Activated B cell treated with CpG ODN at 0.5 μM for 24 hours (primary cell): ENCODE measurements at places on chromosomes 3 and 15. TPM values are rescaled to one million over a fixed set of nuclear protein-coding genes. Genes with fewer than 3 reads are reported as not detected.

DNA sequence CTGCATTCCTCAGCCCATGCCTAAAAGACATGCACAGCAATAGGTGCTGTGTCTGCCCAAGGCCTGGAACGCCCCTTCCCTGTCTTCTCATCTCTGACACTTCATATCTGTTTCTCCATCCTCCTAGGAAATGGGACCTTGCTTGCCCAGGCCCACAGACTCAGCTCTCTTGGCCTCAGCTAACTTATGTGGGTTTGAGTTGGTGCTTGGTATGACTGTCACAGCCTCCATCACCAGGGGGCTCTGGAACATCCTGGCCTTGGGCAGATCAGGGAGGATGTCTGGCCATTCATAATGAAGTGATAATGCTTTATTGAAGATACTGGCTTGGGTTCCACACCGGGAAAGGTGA is 156.7 kb upstream of the SMAD3 start:
- peaks cover 2% of the 10 kb centered on the region for H3K27me3 ChIP-seq
- H3K4me1 ChIP-seq: peaks cover 34% of the 10 kb centered on the region
- DNase-seq: no peak
- H3K36me3 ChIP-seq: no peaks in the 10 kb centered on the region
- H3K4me3 ChIP-seq: no peak overlapping the region
- H3K27ac ChIP-seq: peak overlapping the region; percentile 61

DNA sequence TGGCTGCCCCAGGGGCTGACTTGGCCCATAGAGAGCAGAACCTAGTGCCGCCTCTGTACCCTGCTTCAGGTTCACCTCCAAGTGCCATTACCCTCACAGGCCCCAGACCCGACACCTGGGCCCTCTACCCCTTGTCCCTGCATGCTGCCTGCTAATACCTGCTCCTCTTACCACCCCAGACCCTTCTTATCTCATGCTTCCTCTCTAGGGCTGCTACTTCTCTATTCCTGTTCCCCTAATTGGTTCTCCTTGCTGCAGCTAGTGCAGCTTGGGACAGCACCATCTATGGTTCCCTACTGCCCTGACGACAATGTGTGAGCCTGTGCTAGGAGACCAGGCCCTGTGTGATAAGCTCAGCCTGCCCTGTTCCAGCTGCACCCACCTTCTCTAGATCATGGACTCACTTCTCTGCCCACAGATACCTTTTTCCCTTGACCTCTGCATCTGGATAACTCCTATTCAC is 15.3 kb downstream of the HDAC11 start:
- no peaks in the 10 kb centered on the region for H3K4me1 ChIP-seq
- no peak overlapping the region for H3K4me3 ChIP-seq
- H3K27me3 ChIP-seq: peaks cover 1% of the 10 kb centered on the region
- DNase-seq: no peak
- H3K36me3 ChIP-seq: no peaks in the 10 kb centered on the region

- no peaks in the 10 kb centered on the region for H3K27me3 ChIP-seq
- peaks cover 42% of the 10 kb centered on the region for H3K36me3 ChIP-seq
- no peak overlapping the region for H3K27ac ChIP-seq
- no peak for DNase-seq
These were observed 183.6 kb downstream of the MCTP2 start for GRCh38 chr15:94414916-94415315.

DNA sequence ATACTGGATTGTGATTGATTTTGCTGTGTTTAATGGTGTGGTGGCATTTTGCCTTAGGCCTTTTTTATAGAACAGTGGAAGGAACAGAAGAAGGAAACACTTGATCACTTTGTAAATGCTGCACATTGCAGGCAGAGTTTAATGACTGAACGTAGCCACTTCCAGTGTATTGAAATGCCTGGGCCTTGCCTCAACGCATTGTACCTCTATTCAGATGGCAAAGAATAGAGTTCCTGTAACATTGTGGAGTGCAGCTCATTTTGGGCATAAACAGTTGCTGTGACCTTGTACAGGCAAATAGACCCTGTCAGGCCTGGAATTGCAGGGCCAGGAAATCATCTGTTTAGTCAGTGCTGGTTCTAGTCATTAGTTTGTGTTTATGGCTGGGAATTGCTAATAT is 225.0 kb downstream of the EPHA3 start:
- no peak for DNase-seq
- no peaks in the 10 kb centered on the region for H3K36me3 ChIP-seq
- H3K27me3 ChIP-seq: no peaks in the 10 kb centered on the region
- no peak overlapping the region for H3K27ac ChIP-seq
- H3K4me3 ChIP-seq: no peak overlapping the region

- peaks cover 43% of the 10 kb centered on the region for H3K4me1 ChIP-seq
- H3K27me3 ChIP-seq: peaks cover 56% of the 10 kb centered on the region
- H3K27ac ChIP-seq: no peak overlapping the region
- DNase-seq: peak; percentile 35
- peak overlapping the region; percentile 91 for H3K4me3 ChIP-seq
These were observed 4.2 kb downstream of the OCA2 start for GRCh38 chr15:28094732-28095521.

DNA sequence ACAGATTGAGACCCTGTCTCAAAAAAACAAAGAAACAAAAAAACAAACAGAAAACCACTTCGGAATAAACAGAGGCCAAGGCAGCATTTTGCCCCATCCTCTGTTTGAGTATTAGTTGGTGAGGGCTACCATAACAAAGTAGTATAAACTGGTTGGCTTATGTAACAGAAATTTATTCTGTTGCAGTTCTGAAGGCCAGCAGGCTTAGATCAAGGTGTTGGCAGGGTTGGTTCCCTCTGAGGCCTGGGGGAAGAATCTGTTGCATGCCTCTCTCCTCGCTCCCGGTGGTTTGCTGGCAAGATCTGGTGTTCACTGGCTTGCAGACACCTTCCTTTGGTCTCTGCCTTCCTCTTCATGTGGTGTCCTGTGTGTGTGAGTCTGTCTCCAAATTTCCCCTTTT is 261.6 kb downstream of the PDZRN3 start:
- no peak overlapping the region for H3K4me3 ChIP-seq
- no peak for DNase-seq
- H3K36me3 ChIP-seq: no peaks in the 10 kb centered on the region
- no peaks in the 10 kb centered on the region for H3K27me3 ChIP-seq
- H3K27ac ChIP-seq: no peak overlapping the region

DNA sequence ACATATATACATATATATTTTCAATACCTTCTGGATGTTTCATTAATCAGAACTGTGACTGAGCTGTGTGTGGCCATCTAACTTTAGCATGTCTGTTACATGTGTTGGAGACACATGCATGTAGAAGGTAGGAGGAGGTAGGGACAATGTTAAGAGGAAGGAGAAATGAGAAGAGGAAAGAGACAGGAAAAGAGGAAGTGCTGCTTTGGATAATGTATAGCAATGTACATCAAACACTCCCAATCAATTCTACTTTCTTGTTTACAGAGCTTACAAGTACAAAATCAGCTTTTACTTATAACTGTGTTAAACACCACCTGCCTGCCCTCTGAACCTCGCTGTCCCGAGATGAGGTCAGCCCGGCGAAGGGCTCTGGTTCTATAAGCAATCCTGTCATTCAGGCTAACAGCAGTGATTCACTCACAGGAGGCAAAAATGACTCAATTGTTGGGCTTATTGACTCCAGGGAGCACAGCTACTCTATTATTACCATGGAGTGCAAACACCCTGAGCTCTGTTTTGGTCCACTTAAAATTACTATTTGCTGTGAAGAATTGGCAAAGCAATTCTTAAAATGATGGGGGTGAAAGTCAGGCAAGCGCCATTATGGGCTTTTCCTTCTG is 188.9 kb downstream of the MEIS2 start:
- no peaks in the 10 kb centered on the region for H3K4me1 ChIP-seq
- H3K27me3 ChIP-seq: peaks cover 3% of the 10 kb centered on the region
- no peak for DNase-seq
- no peak overlapping the region for H3K27ac ChIP-seq
- no peak overlapping the region for H3K4me3 ChIP-seq
- no peaks in the 10 kb centered on the region for H3K36me3 ChIP-seq

- H3K4me1 ChIP-seq: no peaks in the 10 kb centered on the region
- H3K27ac ChIP-seq: no peak overlapping the region
- no peak overlapping the region for H3K4me3 ChIP-seq
- H3K36me3 ChIP-seq: no peaks in the 10 kb centered on the region
These were observed 409.0 kb downstream of the TAFA4 start for GRCh38 chr3:68523330-68523729.

GRCh38 chr3:52154135-52155094 is at the start of gene POC1A:
TSS of gene POC1A (minus strand) at chr3:52154423. CDS start at chr3:52154372, 51 bp downstream.
- H3K4me1 ChIP-seq: peaks cover 13% of the 10 kb centered on the region
- DNase-seq: peak; percentile 84
- peak within 1 kb of the TSS; percentile 97 for H3K27ac ChIP-seq
- peak within 1 kb of the TSS; percentile 96 for H3K4me3 ChIP-seq

GRCh38 chr3:143439817-143440216 is 320.2 kb downstream of the CHST2 start:
- no peak for DNase-seq
- H3K4me3 ChIP-seq: no peak overlapping the region
- H3K36me3 ChIP-seq: no peaks in the 10 kb centered on the region

DNA sequence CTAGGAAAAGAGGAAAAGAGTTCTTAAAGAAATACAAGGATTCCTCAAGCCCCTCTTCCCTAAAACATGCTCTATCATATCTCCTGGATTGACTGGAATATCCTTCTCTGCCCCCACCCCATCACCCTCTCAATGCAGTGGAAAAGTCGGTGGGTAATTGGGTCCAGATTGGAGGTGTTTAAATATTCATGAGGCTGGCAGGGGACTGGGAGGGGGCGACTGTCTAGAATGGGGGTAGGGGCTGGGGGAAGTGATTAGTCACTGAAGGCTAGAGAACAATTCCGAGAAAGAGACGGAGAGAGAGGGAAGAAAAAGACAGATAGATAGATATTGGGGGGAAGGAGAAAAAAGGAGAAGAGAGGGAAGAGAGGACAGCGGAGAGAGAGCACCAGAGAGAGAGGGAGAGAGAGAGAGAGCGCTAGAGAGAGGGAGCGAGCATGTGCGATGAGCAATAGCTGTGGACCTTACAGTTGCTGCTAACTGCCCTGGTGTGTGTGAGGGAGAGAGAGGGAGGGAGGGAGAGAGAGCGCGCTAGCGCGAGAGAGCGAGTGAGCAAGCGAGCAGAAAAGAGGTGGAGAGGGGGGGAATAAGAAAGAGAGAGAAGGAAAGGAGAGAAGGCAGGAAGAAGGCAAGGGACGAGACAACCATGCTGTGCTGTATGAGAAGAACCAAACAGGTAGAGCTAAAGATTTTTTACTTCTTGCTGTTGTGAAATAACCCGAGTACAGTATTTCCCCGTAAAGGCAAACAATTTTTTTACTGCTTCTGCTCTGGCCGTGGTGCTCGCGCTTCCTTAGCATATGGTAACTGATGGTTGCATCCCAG is at the start of gene GAP43:
GAP43 (plus strand) TSS at position 467 of the 825 bp plus-strand sequence; CDS start at position 647, 180 bp downstream.
- H3K36me3 ChIP-seq: no peaks in the 10 kb centered on the region
- H3K4me3 ChIP-seq: peak within 1 kb of the TSS; percentile 59
- H3K27ac ChIP-seq: no peak within 1 kb of the TSS
- H3K27me3 ChIP-seq: peaks cover 27% of the 10 kb centered on the region
- no peak for DNase-seq

- no peaks in the 10 kb centered on the region for H3K4me1 ChIP-seq
- no peak overlapping the region for H3K27ac ChIP-seq
- no peaks in the 10 kb centered on the region for H3K36me3 ChIP-seq
- DNase-seq: no peak
These were observed 113.5 kb downstream of the CNTN4 start for GRCh38 chr3:2212206-2212605.

GRCh38 chr3:187922704-187923416 is 177.6 kb upstream of the BCL6 start:
- peaks cover 1% of the 10 kb centered on the region for H3K36me3 ChIP-seq
- H3K27me3 ChIP-seq: peaks cover 9% of the 10 kb centered on the region
- no peak for DNase-seq
- peaks cover 43% of the 10 kb centered on the region for H3K4me1 ChIP-seq

- no peak overlapping the region for H3K4me3 ChIP-seq
- H3K36me3 ChIP-seq: no peaks in the 10 kb centered on the region
- DNase-seq: no peak
- H3K27me3 ChIP-seq: peaks cover 24% of the 10 kb centered on the region
- H3K27ac ChIP-seq: no peak overlapping the region
These were observed 189.7 kb downstream of the SHQ1 start for GRCh38 chr3:72658466-72659100.

DNA sequence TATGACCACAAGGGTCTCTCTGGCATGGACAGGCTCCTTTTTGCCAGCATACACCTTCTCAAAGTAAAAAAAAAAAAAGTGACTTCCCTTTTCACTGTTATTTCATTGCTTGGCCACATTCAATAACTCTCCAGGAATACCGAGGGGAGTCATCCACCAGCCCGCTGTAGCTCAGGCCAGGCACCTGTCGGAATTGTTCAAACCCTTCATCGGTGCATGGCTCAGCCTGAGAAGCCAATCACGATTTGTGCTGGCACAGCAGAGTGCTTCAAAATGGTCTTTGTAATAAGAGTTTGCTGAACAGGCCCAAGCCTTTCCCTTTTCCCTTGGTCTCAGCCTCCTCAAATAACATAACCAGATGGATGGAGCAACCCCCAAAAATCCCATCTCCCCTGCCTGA is 145.4 kb downstream of the PDZRN3 start:
- no peak overlapping the region for H3K27ac ChIP-seq
- no peak for DNase-seq
- H3K27me3 ChIP-seq: peaks cover 7% of the 10 kb centered on the region
- H3K36me3 ChIP-seq: no peaks in the 10 kb centered on the region
- no peak overlapping the region for H3K4me3 ChIP-seq
- H3K4me1 ChIP-seq: peaks cover 1% of the 10 kb centered on the region

GRCh38 chr3:143644370-143645089 is 203.7 kb downstream of the SLC9A9 start:
- peak overlapping the region; percentile 50 for H3K27ac ChIP-seq
- H3K27me3 ChIP-seq: no peaks in the 10 kb centered on the region
- no peak for DNase-seq
- peaks cover 14% of the 10 kb centered on the region for H3K4me1 ChIP-seq
- no peak overlapping the region for H3K4me3 ChIP-seq
- H3K36me3 ChIP-seq: peaks cover 4% of the 10 kb centered on the region

DNA sequence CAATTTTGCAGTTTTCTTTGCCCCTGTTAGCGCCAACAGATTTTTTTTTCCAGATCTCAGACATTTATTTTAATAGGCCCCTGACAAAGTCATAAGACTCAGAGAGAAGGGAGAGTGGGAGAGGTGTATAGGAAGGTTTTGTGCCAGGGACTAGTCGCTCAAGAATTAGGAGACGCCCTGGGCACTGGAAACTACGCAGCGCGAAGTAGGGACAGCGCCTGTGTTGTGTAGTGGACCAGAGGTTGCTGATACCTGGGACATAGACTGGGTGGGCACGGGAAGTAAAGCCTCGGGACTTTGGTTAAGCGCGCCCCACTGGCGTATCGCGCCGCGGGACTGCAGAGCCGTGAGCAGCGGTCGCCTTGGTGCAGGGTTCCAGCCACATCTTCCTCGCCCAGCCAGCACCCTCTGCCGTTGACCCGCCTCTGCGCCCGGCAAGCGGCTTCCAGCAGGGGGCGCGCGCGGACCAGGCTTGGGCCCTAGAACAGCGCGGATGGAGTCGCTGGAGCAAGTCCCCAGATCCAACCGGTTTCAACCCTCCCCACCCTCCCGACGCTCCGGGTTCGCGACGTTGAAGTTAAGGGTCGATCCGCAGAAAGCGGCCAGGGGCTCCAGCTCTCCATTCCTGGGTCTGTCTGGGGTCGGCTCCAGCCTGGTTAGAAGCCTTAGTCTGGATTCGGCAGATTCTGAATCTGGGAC is 3.0 kb upstream of the ISLR2 start:
- DNase-seq: peak; percentile 83
- H3K27me3 ChIP-seq: peaks cover 41% of the 10 kb centered on the region
- H3K4me3 ChIP-seq: peak overlapping the region; percentile 61
- no peak overlapping the region for H3K27ac ChIP-seq
- H3K36me3 ChIP-seq: no peaks in the 10 kb centered on the region

HERC2 gene
- total RNA-seq: 45.7 and 49.1 TPM in 2 replicates

TASOR gene
- total RNA-seq: 66.0 and 79.7 TPM in 2 replicates

FETUB gene
- total RNA-seq: not detected in 2 replicates

MYLK gene
- not detected in 2 replicates for total RNA-seq

RCCD1 gene
- total RNA-seq: 15.7 and 19.3 TPM in 2 replicates
